ENCODE measurements at places on chromosomes 12 and 14. TPM values are rescaled to one million over a fixed set of nuclear protein-coding genes. Genes with fewer than 3 reads are reported as not detected.
A peak's percentile ranks its signal among the peaks of the same experiment; 100 is the strongest.

DNA sequence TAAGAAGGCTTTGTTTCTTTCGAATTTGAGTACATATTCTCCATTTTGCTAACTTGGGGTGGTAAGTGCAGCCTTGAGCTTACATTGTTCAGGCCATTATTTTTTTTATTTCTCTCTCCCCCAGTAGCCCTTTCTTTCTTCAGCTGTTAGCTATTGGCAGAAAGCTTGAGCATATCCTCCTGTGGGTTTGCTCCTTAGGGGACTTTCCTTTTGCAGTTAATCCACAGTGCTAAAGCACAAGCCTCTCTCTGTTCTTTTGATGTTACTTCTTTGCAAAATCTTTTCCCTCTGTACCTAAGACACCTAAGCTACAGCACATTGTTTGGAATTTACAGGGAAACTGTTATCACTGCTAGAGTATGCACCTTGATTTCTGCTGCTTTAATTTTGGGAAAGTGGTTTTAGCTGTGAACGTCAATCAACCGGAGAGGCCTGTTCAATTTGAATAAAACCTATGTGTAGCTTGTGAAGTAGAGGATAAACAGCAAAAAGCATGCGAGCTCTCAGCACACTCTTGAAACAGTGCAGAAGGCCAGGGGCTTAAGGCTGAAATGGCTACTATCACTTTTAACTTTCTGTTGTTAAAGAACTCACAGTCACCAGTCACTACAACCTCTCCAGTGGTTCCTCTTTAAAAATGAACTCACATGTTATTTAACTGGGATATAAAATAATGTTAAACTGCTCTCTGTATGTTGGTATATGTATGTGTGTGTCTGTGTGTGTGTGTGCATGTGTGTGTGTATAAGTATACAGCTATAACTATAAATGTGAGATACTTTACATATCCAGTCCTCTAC lies 139.2 kb downstream of the PDZRN4 start:
- DNase-seq: no peak

- no peak for DNase-seq
These were observed 61.7 kb upstream of the RIC8B start for GRCh38 chr12:106712768-106713167.

DNA sequence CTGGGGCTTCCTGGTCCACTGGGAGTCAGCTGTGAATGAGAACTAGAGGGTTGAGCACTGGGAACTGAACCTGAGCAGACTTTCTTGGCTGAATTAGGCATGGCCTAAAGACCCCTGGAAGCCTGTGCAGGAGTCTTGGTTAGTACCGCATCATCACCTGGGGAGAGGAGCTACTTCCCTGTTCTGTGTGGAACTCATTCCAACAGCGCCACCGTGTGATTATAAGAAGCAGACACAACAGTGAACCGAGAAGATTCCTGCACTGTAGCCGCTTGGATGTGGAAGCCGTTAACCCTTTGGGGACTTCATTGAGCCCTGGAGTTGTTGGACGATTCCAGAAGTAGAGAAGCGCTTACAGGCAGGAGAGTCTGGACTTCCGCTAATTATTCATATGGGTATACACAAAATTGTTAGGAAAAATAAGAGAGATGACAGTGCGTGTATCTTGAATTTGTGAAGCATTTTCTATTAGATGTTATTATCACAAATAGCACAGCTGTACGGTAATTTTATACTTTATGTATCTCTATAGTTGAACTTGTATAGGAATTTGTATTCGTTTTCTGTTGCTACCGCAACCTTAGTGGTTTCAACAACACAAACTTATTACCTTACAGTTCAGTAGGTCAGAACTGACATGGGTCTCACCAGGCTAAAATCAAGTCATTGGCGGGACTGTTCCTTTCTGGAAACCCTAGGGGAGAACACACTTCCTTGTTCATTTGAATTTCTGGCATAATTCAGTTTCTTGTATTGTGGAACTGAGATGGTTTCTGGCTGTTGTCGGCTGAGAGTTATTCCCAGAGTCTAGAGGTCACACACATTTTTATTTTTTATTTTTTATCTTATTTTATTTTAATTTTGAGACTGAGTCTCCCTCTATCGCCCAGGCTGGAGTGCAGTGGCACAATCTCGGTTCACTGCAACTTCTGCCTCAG lies 100.7 kb downstream of the C2CD5 start:
- peak; percentile 71 for DNase-seq

GRCh38 chr12:95574799-95575452 lies 23.6 kb upstream of the USP44 start:
- peak; percentile 61 for DNase-seq

GRCh38 chr12:14999695-15000365 lies 27.0 kb downstream of the PDE6H start:
- peak; percentile 29 for DNase-seq

Gene SCNN1A
- total RNA-seq: 57.5 TPM

Gene SLC8B1
- total RNA-seq: 43.8 TPM

All from renal cortical epithelial cell (primary cell).